Aorta (tissue), 5 donors: ENCODE measurements at places on chromosomes 6 and 20. TPM values are rescaled to one million over a fixed set of nuclear protein-coding genes. Genes with fewer than 3 reads are reported as not detected.

Gene TENT5A
- total RNA-seq, result 26.9 TPM

Gene SLX4IP
- total RNA-seq, result 3.5 TPM

Gene SIM1
- not detected for total RNA-seq

Gene HLA-F
- total RNA-seq, result 90.5 TPM

Gene FNDC1
- 2.5 TPM for total RNA-seq

Gene PPP1R18
- 134 TPM for total RNA-seq

Gene CFB
- 141 TPM for total RNA-seq

Gene RNF39
- not detected for total RNA-seq

Gene SLC16A10
- 12.2 TPM for total RNA-seq

Gene TRIM10
- total RNA-seq, result 0.12 TPM

Gene ADISSP
- total RNA-seq, result 21.1 TPM

Gene ADGRB3
- total RNA-seq, result 6.1 TPM

Gene PTPRT
- total RNA-seq, result 0.19 TPM

Gene PTCRA
- total RNA-seq, result not detected

Gene HLA-DOA
- total RNA-seq, result 10.4 TPM

Gene LKAAEAR1
- total RNA-seq, result not detected

Gene HLA-G
- 1.3 TPM for total RNA-seq

Gene HLA-DPB1
- 215 TPM for total RNA-seq

Gene HTR1E
- not detected for total RNA-seq

Gene CST9L
- not detected for total RNA-seq

Gene FAM209B
- 0.90 TPM for total RNA-seq

Gene ZC2HC1B
- total RNA-seq, result not detected

Gene C20orf202
- total RNA-seq, result not detected

Gene ACAT2
- 16.5 TPM for total RNA-seq

Gene RAB44
- 0.29 TPM for total RNA-seq

Gene THBD
- total RNA-seq, result 54.0 TPM

Gene ZBP1
- total RNA-seq, result 0.88 TPM

Gene SPTLC3
- total RNA-seq, result 4.1 TPM

Gene SULF2
- total RNA-seq, result 85.8 TPM

Gene GTF2H4
- total RNA-seq, result 37.0 TPM

Gene B3GAT2
- not detected for total RNA-seq

Gene CALHM4
- not detected for total RNA-seq

Gene HRH3
- not detected for total RNA-seq

Gene SPDEF
- not detected for total RNA-seq

Gene PRL
- total RNA-seq, result not detected

Gene PAX1
- total RNA-seq, result not detected

Gene SMIM13
- 9.5 TPM for total RNA-seq

Gene ZNF334
- total RNA-seq, result 1.6 TPM

Gene BNIP5
- total RNA-seq, result not detected

Gene PRR18
- total RNA-seq, result not detected

Gene PDYN
- not detected for total RNA-seq

Gene RAMACL
- 6.4 TPM for total RNA-seq

Gene ADGRF1
- not detected for total RNA-seq

Gene RNF8
- total RNA-seq, result 13.9 TPM

Gene BPIFA1
- not detected for total RNA-seq

Gene DEFB119
- not detected for total RNA-seq

Gene GMNN
- 10.2 TPM for total RNA-seq

Gene HTR1B
- 17.5 TPM for total RNA-seq

Gene ELOVL2
- total RNA-seq, result 0.81 TPM

Gene TMEM244
- not detected for total RNA-seq

Gene VSX1
- total RNA-seq, result not detected

Gene MYH7B
- 0.57 TPM for total RNA-seq

Gene EDN1
- total RNA-seq, result 3.4 TPM

Gene NEU1
- 24.6 TPM for total RNA-seq

Gene EFCAB8
- total RNA-seq, result 1.1 TPM
